ENCODE measurements at places on chromosomes 1 and 21.

GRCh38 chr1:59332983-59333382 lies 36.1 kb downstream of the FGGY start:
- DNase-seq: no peak

DNA sequence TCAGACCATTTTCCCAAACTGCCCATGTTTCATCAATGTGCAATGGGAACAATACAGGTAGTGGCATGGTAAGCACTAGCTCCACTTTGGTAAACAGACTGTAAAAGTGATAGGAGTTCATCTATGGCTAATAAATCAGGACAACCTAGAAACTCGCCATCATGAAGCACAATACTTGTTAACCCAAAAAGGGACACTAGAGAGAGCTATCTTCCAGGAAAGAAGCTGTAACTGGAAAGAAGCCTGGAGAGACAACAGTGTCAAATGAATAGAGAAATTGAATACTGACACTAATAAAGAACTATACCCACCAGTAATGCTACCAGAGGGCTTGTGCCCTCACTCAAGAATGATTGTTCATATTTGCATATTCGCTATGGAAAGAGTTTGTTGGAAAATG lies 164.7 kb upstream of the RGS18 start:
- DNase-seq: peak; percentile 21

DNA sequence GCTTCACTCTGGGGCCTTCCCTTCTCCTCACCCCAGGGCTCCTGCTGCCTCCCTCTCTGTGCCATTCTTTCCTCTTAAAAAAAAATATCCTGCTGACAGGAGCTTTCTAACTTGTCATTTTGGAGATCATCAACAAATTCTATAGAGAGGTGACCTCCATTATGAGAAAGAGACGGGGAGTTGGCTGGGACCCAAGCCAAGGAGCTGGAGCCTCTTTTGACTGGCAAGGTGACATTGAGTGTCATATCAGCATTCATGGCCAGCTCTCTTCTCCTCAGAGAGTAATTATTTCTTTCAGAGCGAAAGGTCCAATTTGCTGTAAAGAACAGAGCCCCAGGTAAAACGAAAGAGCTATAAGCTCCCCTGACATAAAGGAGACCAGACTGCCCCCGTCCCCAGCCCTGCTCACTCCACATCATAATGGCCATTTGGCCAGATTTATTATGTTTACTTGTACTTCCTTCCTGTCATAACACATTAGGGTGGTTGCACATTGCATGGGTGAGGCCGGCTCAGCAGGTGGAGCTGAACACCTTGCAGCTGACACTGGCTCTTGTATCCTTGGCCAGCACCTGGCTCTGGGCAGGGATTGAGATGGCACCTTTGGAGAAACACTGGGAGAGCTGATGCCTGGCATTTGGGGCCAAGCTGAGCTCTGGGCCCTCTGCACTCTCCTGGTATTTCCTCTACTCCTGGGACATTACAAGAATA lies 404.0 kb upstream of the VAMP3 start:
- DNase-seq: no peak

DNA sequence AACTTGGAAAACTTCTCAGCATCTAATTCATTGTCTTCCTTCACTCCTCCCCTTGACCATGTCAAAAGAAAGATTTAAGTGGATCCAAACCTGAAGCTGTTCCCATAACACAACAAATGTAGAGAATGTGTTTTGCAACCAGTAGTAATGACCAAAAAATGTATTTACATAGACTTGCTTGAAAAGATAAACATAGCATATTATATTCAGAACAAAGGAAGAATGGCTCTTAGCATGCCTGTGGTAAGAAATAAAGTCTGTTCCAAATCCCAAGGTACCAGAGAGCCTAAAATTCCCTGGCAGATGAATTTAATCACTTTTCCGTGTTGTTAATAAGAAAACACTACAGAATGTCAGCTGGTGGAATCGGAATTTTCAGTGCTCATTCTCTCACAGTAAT lies 36.8 kb downstream of the FMO3 start:
- DNase-seq: no peak

GRCh38 chr1:162178432-162178831 lies 108.9 kb downstream of the NOS1AP start:
- DNase-seq: no peak

DNA sequence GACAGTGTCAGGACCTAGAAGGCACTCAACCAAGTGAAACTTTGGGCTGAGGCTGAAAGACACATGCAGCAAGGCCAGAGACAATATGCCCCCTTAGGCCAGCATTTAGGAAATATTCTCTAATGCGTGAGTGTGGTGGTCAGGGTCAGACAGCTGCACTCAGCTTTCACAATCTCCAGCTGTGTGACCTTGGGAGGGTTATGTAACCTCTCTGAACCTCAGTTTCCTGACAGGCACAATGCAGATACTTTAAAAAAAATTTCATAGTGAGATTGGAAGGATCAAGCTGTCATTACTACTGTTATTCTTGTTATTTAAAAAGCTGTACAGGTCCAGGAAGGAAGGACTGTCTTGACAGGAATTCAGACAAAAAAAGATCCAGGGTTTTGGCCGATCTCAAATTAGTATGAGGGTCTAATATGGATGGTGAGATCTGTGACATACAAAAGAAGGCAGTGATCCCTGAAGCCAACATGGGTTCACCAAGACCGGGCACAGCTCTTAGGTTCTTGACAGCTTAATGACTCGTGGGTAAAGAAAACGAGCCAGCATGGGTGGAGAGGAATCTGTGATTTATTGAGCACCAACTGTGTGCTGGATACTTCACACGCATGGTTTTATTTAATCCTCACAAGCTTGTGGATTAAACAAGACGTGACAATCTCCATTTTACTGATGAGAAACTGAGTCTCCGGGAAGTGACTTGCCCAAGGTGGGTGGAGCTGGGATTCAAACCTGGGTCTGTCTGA lies 54.6 kb upstream of the POU3F1 start:
- DNase-seq: no peak

GRCh38 chr1:198258491-198258890 lies 101.7 kb downstream of the NEK7 start:
- DNase-seq: peak; percentile 62

GRCh38 chr1:20601129-20601825 lies 12.4 kb downstream of the CDA start:
- DNase-seq: no peak

DNA sequence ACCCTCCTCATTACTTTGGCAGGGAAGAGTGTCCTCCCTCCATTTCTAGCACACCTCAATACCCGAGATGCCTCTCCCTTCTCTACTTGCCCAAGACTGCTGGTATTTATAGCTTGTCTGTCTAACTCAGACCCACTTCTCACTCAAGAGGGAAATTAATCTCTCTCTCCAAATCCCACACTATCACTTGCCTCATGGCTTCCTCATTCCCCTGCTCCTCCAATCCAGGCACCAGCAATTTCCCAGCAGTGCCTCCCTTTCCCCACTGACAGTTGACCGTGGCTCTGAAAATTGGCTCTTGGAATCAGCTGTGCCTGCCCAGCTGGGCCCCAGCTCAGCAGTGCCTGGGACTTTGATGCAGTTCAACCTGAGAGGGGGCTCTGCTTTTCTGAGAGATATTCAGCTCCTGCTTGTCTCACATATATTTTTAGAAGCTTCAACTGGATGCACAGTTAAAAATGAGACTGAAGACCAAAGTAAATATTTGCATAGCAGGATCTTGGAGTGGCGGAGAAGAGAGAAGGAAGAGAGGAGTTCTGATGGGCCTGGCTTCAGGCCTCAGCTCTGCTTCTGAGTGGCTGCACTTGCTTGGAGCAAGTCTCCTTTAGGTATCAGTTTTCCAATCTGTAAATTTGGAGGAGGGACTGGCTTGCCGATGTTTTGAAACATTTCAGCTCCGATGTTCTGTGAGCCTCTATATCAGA lies 81.1 kb upstream of the SPATA6 start:
- no peak for DNase-seq
